ENCODE measurements at places on chromosomes 12 and 14. TPM values are rescaled to one million over a fixed set of nuclear protein-coding genes. Genes with fewer than 3 reads are reported as not detected.

The OVCH1 gene
- polyA plus RNA-seq = not detected

The CLEC4D gene
- polyA plus RNA-seq = 0.12 TPM

The OR4E2 gene
- not detected for polyA plus RNA-seq

The CACNA1C gene
- polyA plus RNA-seq = 0.60 TPM

The SERPINA4 gene
- not detected for polyA plus RNA-seq

The FGD6 gene
- 4.2 TPM for polyA plus RNA-seq

The ACSS3 gene
- 1.9 TPM for polyA plus RNA-seq

The RBP5 gene
- 3.7 TPM for polyA plus RNA-seq

The IKZF4 gene
- polyA plus RNA-seq = 2.4 TPM

The MMP14 gene
- 85.4 TPM for polyA plus RNA-seq

The TMCC3 gene
- 44.9 TPM for polyA plus RNA-seq

The MGST1 gene
- 218 TPM for polyA plus RNA-seq

The PRR4 gene
- not detected for polyA plus RNA-seq

The GALNT8 gene
- 3.6 TPM for polyA plus RNA-seq

The SRRM4 gene
- not detected for polyA plus RNA-seq

The RASAL1 gene
- 3.0 TPM for polyA plus RNA-seq

The SERPINA9 gene
- polyA plus RNA-seq = 0.80 TPM

Data from sigmoid colon (tissue), 7 donors.